ENCODE measurements at places on chromosomes 4 and X. TPM values are rescaled to one million over a fixed set of nuclear protein-coding genes. Genes with fewer than 3 reads are reported as not detected.

DNA sequence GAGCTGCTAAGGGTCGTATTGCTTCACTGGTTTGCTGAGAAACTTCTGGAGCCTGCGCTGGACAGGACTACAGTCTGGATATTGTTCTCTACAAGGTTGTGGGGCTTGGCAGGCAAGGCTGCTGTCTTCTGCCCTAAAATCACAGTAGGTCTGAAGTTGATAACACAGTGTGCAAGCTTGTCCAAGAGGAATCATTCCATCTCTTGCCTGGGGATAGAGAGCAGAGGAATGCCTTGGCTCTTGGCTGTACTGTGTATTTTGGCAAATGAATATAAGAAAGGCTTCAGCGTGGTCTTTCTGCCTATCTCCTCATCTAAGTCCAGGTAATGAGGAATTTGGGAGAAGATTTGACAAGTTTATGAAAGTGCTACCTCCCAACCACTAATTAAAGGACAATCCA is 9.4 kb upstream of the RASL11B start:
- no peak overlapping the region for H3K4me3 ChIP-seq
- H3K27ac ChIP-seq = no peak overlapping the region
- no peaks in the 10 kb centered on the region for H3K36me3 ChIP-seq
- H3K27me3 ChIP-seq = no peaks in the 10 kb centered on the region
- no peak for DNase-seq
- no peaks in the 10 kb centered on the region for H3K4me1 ChIP-seq

DNA sequence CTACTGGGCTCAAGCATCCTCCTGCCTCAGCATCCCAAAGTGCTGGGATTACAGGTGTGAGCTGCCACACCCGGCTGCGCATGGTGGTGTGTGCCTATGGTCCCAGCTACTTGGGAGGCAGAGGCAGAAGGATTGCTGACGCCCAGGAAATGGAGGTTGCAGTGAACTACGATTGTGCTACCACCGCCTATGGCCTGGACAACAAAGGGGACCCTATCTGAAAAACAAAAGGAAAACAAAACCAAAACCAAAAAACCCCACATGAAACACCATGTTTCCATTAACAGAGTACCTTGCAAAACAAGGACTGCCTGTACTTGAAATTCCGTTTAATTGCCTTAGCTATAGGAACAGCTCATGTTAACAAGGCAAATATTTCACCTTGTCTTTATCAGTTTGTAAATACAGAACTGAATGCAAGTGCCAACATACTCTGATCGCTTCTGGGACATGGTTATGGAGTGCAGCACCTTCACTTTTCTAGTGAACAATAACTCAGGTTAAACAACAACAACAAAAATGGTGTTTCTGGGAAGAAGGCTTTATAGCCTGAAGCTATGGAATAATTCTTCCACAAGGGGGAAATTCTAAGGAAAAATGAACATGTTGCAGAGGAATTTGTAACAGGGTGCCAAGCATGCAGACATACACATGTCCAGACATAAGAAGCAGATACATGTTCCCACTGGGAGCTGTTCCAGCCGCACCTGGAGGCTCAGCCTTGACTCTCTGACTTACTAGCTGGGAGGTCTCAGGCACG is 73.2 kb upstream of the STS start:
- H3K4me3 ChIP-seq = no peak overlapping the region
- no peaks in the 10 kb centered on the region for H3K36me3 ChIP-seq
- DNase-seq = no peak

GRCh38 chrX:13538414-13538813 is 31.0 kb upstream of the EGFL6 start:
- no peaks in the 10 kb centered on the region for H3K27me3 ChIP-seq
- H3K36me3 ChIP-seq = no peaks in the 10 kb centered on the region
- no peak for DNase-seq

- no peak overlapping the region for H3K4me3 ChIP-seq
- no peaks in the 10 kb centered on the region for H3K27me3 ChIP-seq
- H3K4me1 ChIP-seq = no peaks in the 10 kb centered on the region
- DNase-seq = no peak
- H3K36me3 ChIP-seq = no peaks in the 10 kb centered on the region
Observed at GRCh38 chrX:2183193-2183725, 317.5 kb downstream of the DHRSX start.

FAT4 gene
- 0.04 TPM for total RNA-seq

DNA sequence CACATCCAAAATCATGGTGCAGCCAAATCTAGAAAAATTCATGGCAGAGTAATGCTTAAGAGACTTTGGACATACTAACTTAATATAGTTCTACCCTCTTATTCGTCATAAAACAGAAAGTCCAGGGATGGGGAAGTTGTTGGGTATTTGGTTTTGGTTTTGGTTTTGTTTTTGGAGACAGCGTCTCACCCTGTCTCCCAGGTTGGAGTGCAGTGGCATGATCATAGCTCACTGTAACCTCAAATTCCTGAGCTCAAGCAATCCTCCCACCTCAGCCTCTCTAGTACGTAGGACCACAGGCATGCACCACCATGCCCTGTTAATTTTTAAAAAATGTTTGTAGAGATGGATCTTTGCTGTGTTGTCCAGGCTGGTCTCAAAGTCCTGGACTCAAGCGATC is 271.8 kb upstream of the TENM3 start:
- no peaks in the 10 kb centered on the region for H3K4me1 ChIP-seq
- no peak for DNase-seq

DNA sequence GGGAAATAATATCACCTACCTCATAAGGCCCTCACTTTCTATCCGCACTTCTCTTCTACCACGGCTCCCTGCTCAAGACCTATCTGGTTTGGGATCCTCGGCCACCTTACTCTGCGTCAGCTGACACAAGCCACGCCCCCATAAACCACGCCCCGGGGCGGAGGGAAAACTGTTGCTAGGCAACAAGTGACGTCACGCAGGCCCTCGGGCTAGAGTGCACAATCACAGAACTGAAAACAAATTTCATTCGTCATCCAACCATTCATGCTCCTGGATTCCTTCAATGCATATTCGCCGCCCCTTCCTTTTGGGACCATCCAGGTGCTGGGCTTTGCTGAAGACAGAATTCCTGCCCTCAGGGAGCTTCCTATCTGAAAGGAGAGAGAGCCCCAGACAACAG is 66.3 kb downstream of the SMC1A start:
- H3K27ac ChIP-seq = no peak overlapping the region
- H3K27me3 ChIP-seq = no peaks in the 10 kb centered on the region
- no peak for DNase-seq
- no peaks in the 10 kb centered on the region for H3K36me3 ChIP-seq

- no peaks in the 10 kb centered on the region for H3K27me3 ChIP-seq
- no peaks in the 10 kb centered on the region for H3K36me3 ChIP-seq
- H3K4me1 ChIP-seq = no peaks in the 10 kb centered on the region
- no peak overlapping the region for H3K4me3 ChIP-seq
- no peak for DNase-seq
Observed at GRCh38 chr4:73525611-73526010, 44.1 kb downstream of the AFM start.

DNA sequence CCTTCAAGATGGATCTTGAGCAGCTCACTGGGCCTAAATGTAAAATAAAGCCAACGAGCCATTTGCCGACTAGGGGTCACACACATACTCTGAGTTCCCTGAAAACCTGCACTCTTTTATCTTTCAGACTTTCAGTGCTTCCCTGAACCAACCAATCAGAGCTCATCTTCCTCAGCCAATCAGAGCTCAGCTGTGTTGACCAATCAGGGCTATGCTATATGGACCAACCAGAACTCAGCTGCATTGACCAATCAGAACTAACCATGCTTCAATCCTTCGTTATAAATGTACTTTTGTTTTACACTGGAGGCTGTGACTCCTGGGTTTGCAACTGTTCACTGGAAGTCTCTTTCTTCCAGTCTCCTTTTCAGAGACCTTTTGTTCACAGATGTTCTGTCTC is 19.3 kb downstream of the SLC25A53 start:
- DNase-seq = no peak
- H3K27ac ChIP-seq = no peak overlapping the region
- peaks cover 13% of the 10 kb centered on the region for H3K4me1 ChIP-seq
- no peaks in the 10 kb centered on the region for H3K36me3 ChIP-seq

DNA sequence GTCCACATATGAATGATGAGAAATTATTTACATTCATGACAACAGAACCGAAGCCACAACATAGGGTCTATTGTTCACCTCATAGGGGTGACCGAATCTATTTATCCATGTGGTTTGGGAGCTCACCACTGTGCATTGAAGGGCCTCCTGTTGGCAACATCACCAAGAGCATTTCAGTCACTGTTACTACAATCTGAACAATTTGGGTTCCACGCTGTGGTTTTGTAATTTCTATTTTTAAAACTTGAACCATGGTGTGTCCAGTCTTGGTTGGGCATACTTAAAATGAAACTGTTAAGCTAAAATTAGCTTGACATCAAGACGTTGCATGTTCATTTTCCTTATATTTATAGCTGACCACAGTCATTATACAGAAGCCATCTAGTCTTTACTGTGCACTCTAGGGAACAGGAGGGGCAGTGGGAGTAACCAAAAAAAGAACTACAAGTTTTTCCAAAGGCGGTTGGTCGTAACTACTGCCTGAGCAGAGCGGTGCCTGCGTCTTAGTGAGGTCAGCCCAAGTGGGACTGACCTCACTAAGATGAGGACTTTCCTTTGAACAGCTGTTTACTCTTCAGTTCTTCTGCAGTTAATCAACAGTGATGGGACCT is 192.1 kb downstream of the SPRY1 start:
- H3K36me3 ChIP-seq = no peaks in the 10 kb centered on the region
- H3K4me1 ChIP-seq = no peaks in the 10 kb centered on the region
- no peaks in the 10 kb centered on the region for H3K27me3 ChIP-seq
- no peak overlapping the region for H3K27ac ChIP-seq
- H3K4me3 ChIP-seq = no peak overlapping the region

DNA sequence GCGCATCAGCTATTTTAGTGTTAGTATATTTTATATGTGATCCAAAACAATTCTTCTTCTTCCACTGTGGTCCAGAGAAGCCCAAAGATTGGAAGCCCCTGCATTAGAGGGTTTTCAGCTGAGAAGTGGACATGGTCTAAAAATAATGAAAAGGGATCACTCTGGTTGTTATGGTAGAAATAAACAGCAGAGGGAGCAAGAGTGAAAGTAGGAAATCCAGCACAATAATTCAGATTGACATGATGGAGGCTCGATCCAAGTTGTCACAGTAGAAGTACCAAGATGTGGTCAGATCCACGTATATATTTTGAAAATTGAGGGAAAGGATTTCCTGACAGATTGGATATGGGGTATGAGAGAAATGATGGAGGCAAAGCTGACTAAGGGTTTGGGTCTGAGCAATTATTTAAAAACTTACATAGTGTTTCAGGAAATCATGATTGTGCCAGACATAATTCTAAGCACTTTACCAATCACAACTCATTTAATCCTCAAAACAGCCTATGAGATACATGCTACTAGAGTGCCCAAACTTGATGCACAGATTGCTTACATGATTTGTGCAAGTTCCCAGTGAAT is 17.0 kb upstream of the TMEM144 start:
- H3K4me3 ChIP-seq = no peak overlapping the region
- no peaks in the 10 kb centered on the region for H3K36me3 ChIP-seq
- no peaks in the 10 kb centered on the region for H3K27me3 ChIP-seq
- H3K27ac ChIP-seq = no peak overlapping the region
- H3K4me1 ChIP-seq = no peaks in the 10 kb centered on the region

DNA sequence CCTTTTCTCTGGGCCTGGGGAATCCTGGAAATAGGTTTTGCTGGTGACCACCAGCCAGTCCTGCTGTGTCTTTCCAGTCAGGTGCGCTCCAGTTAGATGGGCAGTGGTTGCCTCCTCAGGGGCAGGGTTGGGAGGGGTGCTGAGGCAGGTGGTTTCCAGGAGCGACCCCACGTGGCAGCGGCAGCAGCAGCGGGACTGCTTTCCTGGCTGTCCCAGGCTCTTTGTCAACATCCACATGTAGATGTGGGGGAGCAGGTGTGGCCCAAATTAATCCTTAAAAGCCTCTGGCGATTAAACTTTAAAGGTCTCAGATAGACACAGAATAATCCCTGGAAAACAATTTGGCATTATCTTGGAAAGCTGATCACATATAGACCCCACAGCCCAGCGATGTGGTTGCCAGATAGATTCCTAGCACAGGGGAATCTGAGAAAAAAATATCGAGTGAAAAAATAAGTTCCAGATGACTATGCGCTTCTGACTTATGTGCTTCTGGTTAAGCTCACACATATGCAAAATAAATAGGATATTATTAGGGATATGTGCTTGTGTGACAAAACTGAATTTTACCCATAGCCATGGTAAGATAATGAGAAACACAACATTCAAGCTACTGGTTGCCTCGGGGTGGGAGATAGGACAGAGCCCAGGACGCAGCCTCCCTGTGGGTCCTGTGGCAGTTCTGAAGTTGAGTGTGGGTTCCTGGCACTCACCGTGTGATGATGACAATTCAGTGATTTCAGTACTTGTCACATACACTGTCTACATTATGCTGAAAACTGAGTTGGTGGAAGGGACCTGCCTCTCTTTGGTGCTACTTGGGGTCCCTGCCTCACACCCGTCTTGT is 336.4 kb downstream of the ARHGAP10 start:
- no peaks in the 10 kb centered on the region for H3K36me3 ChIP-seq
- DNase-seq = no peak
- no peaks in the 10 kb centered on the region for H3K4me1 ChIP-seq
- H3K4me3 ChIP-seq = no peak overlapping the region
- no peak overlapping the region for H3K27ac ChIP-seq

DNA sequence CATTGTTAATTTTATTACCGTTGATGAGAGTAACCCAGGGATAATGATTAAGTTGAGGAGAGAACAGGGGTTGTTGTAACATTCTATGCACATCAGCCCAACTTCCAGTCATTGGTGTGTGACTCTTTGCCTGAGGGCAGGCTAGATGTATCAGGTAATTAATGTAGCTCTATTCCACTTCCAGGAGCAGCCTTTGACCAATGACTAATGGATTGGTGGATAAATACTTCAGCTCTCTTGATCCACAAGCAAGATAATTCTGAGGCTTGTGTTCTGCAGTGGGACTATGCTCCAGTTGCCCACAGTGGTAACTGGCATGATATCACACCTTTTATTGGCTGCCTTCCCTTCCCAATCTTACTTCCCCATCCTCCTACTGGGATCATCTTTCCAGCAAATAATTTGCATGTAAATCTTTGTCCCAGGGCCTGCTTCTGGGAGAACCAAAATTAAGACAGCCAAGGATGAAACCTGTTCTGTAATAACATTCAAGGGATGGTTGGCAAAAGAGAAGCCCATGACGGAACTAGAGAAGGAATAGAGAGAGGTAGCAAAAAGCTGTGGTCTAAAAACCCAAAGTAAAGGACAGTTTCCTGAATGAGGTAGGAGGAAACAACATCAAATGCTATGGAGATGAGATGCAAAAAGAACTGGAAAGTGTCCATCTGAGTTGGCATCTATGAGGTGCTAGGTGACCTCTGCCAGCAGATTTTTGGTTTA is 241.4 kb upstream of the RPS6KA3 start:
- no peaks in the 10 kb centered on the region for H3K27me3 ChIP-seq
- no peak for DNase-seq
- no peaks in the 10 kb centered on the region for H3K4me1 ChIP-seq
- H3K27ac ChIP-seq = no peak overlapping the region
- H3K4me3 ChIP-seq = no peak overlapping the region

NDUFC1 gene
- total RNA-seq = 49.6 TPM

GRCh38 chr4:114807759-114808404 is 209.3 kb downstream of the UGT8 start:
- DNase-seq = peak; percentile 3
- H3K4me1 ChIP-seq = no peaks in the 10 kb centered on the region
- H3K4me3 ChIP-seq = no peak overlapping the region

GRCh38 chrX:18961686-18962085 is 22.2 kb downstream of the PHKA2 start:
- no peaks in the 10 kb centered on the region for H3K4me1 ChIP-seq
- DNase-seq = no peak
- H3K36me3 ChIP-seq = no peaks in the 10 kb centered on the region
- no peaks in the 10 kb centered on the region for H3K27me3 ChIP-seq

GPRASP1 gene
- 4.2 TPM for total RNA-seq

CLDN24 gene
- not detected for total RNA-seq

RELL1 gene
- total RNA-seq = 19.9 TPM

CLIC2 gene
- total RNA-seq = 0.80 TPM

Measured in CD8-positive, alpha-beta memory T cell (primary cell).